ENCODE measurements at places on chromosomes 7 and 10.
A peak's percentile ranks its signal among the peaks of the same experiment; 100 is the strongest.

GRCh38 chr7:157520249-157520648 is 183.4 kb downstream of the DNAJB6 start:
- DNase-seq: no peak

GRCh38 chr10:129030996-129031843 is 435.8 kb upstream of the MGMT start:
- peak; percentile 44 for DNase-seq

DNA sequence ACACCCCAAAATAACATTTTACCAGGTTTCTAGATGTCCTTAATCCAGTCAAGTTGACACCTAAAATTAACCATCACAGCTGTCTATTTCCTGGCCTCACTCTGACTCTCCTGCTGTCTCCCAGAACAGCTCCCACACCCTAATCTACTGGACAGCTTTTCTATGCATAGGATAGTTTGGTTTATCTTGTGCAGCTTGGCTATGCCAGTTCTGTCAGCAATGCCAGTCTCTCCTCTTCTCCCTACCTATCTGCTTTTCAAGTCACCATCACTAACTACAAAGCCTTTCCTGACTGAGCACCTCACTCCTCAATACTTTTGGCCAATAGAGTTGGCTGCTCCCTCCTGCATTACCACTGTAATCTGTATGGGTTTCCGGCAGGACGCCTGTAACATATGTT is 5.0 kb downstream of the NCOA4 start:
- no peak for DNase-seq

- no peak for DNase-seq
Observed at GRCh38 chr10:114432566-114433093, 28.3 kb upstream of the AFAP1L2 start.

DNA sequence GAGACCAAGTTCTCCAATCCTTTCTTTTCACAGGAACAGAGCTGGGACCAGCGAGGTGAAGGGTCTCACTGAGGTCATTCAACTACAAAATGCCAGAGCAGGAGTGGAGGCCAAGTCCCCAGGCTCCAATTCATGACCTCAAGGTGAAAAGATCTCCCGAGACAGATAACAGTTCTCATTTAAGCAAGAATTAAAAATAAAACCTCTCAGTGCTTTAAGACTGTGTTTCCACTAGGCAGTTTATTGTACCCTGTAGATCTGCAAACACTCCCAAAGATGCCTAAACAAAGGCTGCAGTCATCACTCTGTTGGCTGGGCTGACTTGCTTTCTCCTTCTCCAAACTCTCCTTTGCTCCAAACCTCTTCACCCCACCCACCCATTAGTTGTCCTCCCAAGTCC is 74.8 kb upstream of the CXCL12 start:
- no peak for DNase-seq

DNA sequence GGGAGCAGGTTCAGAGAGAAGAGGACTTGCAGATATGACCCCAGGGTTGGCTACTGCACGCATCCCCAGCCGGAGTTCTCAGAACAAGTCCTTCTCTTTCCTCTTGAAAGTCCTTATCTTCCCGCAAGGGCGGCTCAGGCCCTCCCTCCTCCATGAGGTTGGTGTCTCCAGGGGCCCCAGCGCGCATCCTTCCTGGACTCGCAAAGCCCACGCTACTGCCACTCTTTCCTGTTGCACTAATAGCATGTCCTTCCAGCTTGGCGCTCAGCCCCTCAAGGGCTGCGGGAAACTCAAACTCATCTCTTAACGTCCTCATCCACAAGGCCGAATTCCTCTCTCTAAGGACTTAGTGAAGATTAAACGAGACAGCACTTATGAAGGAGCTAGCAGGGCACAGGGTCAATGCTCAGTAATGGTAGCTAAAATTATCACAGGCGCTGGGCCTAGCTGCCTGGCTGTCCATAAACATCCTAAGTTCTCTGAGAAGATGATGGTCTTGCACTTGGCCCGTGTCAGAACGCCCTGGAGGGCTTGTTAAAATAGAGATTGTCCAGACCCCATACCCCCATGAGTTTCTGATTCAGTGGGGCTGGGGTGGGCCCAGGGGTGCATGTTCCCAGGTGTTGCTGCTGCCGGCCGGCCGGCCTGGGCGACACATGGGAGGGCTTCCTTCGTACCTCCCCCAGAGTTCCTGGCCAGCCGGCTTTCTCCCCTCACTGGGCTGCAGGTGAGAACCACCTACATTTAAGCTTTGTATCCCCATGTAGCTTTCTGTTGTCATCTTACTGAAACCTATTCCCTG is 261.4 kb downstream of the COBL start:
- no peak for DNase-seq

GRCh38 chr7:22430457-22430856 is 69.5 kb downstream of the STEAP1B start:
- DNase-seq: no peak

DNA sequence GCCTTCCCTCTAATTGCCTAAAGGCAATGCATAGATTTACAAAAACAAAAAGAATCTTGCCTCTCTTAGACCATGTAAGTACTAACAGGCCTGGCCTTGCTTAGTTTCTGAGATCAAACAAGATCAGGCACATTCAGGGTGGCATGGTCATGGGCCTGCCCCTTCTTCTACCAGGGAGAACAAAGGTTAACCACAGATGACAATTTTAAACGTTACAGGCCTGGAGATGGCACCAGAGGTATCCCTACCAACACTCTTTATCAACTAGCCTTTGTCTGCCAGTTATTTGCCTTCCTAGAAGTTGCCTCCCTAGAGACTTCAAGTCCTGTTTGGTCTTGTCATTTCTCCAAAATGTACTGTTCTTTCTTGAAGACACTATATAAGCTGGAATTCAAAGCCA is 252.6 kb downstream of the DOCK4 start:
- no peak for DNase-seq

DNA sequence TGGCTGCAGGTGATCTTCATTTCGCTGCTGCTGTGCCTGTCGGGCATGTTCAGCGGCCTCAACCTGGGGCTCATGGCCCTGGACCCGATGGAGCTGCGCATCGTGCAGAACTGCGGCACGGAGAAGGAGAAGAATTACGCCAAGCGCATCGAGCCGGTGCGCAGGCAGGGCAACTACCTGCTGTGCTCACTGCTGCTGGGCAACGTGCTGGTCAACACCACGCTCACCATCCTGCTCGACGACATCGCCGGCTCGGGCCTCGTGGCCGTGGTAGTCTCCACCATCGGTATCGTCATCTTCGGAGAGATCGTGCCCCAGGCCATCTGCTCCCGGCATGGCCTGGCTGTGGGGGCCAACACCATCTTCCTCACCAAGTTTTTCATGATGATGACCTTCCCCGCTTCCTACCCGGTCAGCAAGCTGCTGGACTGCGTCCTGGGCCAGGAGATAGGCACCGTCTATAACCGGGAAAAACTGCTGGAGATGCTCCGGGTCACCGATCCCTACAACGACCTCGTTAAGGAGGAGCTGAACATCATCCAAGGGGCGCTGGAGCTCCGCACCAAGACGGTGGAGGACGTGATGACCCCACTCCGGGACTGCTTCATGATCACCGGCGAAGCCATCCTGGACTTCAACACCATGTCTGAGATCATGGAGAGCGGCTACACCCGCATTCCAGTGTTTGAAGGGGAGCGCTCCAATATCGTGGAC is 1.3 kb downstream of the CNNM2 start:
- no peak for DNase-seq

- DNase-seq: no peak
Observed at GRCh38 chr7:3678314-3678810, 377.3 kb downstream of the SDK1 start.

GRCh38 chr10:132139526-132139925 is 47.2 kb upstream of the DPYSL4 start:
- DNase-seq: no peak

GRCh38 chr7:70647801-70648498 is 484.0 kb upstream of the GALNT17 start:
- DNase-seq: peak; percentile 47

GRCh38 chr10:46255801-46256747 is 30.7 kb upstream of the ANTXRL start:
- no peak for DNase-seq

GRCh38 chr10:12727832-12728215 is 273.7 kb downstream of the CCDC3 start:
- no peak for DNase-seq

- no peak for DNase-seq
Observed at GRCh38 chr7:122638459-122638858, 60.5 kb downstream of the RNF133 start.

GRCh38 chr10:1215862-1216573 is 159.8 kb downstream of the WDR37 start:
- DNase-seq: no peak

GRCh38 chr10:118720685-118721538 is 33.9 kb downstream of the CACUL1 start:
- DNase-seq: peak; percentile 35

GRCh38 chr7:44561962-44562621 is 11.6 kb downstream of the DDX56 start:
- no peak for DNase-seq

GRCh38 chr10:116752969-116753665 is 10.8 kb upstream of the HSPA12A start:
- DNase-seq: no peak

GRCh38 chr10:77737608-77738007 is 100.0 kb upstream of the KCNMA1 start:
- DNase-seq: no peak

DNA sequence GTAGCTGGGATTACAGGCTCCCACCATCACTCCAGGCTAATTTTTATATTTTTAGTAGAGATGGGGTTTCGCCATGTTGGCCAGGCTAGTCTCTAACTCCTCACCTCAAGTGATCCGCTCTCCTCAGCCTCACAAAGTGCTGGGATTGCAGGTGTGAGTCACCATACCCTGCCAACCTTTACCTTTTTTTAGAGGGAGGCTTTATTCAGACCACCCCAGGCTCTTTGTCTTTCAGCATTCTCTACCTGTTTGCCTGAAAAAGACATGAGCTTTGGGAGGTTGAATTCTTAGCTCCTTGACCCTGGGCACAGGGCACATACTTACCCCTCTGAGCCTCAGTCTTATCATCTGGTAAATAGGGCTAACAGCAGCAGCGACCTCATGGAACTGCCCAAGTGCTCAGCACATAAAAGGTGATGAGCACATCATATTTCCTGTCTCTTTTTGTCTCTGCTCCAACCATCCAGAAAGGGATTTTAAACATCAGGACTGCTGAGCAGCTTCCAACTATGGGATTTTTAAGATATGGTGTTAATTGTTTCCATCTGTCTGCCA is 17.0 kb downstream of the FRMPD2 start:
- no peak for DNase-seq

- no peak for DNase-seq
Observed at GRCh38 chr10:49301302-49301701, 2.3 kb downstream of the C10orf71 start.

GRCh38 chr7:97016381-97017191 is 8.0 kb downstream of the DLX5 start:
- DNase-seq: no peak

GRCh38 chr10:67696029-67696428 is at the start of gene CTNNA3:
Gene CTNNA3 (minus strand): TSS chr10:67696195.
- no peak for DNase-seq

- no peak for DNase-seq
Observed at GRCh38 chr10:100866575-100867098, 46.1 kb upstream of the SLF2 start.

DNA sequence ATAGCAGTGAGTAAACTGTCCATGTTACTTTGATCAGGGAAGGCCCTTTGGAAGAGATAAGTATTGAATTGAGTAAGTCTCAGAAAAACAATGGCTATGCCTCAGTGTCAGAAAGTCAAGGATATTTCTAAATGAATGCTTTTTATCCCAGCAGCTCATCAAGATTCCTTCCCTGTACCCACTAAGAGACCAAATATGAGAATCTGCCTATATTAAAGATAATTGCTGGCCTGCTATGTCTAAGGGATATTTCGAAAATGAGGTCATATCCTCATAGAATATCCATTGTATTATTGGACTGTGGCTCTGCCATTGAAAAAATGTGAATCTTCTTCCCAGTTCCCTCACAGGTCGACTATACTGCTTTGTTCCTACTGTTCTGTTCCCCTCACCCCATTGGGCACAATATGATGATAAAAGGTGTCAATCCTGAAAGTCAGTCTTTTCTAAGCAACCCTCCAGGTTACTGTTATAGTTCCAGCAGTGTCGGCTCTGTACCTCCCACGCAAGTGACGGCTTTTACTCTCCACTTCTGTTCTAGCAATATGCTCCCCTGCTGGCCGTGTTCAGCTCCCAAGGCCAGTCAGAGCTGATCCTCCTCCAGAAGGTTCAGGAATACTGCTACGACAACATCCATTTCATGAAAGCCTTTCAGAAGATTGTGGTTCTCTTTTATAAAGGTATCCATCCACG is 51.7 kb downstream of the BZW2 start:
- DNase-seq: no peak

- DNase-seq: no peak
Observed at GRCh38 chr7:15332956-15333355, 228.9 kb downstream of the AGMO start.

GRCh38 chr7:129205987-129206785 is 17.8 kb downstream of the SMO start:
- DNase-seq: no peak

GRCh38 chr10:65032867-65033769 is 1511.9 kb downstream of the REEP3 start:
- DNase-seq: no peak

DNA sequence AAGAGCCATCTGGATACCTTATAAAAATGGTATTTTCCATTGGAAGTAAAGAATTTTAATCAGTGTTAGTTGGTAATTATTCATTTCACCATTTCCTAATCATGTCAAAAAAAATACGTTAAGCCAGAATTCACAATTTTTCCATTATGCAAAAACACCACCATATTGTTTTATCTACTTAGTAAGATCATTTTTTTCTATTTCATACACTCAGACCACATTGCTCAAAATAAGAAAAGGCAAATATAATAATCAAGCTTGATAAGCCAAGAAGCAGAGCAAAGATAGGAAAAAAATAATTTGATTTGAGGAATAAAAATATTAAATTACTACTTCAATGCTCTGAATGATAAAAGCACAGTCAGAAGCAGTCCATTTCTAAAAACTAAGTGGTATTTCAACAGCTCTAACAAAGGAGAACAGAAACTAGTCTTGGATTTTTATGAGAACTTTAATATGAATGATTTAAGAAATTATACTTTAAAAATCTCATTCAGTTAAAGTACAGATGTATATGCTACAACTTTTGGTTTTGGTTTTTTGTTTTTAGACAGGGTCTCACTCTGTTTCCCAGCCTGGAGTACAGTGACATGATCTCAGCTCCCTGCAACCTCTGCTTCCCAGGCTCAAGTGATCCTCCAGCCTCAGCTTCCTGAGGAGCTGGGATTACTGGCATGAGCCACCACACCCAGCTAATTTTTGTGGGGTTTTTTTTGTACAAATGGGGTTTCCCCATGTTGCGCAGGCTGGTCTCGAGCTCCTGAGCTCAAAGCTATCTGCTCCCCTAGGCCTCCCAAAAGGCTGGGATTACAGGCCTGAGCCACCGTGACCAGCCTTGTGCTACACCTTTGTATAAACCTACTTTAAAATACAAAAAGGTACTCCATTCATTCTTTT is 46.6 kb downstream of the LRRN3 start:
- DNase-seq: no peak

Data from activated CD8-positive, alpha-beta memory T cell treated with anti-CD3 and anti-CD28 coated beads for 1 hour (primary cell).